ENCODE measurements at places on chromosomes 16 and 17.
A peak's percentile ranks its signal among the peaks of the same experiment; 100 is the strongest.

GRCh38 chr16:53559270-53559951 lies 56.4 kb upstream of the AKTIP start:
- no peak for DNase-seq

DNA sequence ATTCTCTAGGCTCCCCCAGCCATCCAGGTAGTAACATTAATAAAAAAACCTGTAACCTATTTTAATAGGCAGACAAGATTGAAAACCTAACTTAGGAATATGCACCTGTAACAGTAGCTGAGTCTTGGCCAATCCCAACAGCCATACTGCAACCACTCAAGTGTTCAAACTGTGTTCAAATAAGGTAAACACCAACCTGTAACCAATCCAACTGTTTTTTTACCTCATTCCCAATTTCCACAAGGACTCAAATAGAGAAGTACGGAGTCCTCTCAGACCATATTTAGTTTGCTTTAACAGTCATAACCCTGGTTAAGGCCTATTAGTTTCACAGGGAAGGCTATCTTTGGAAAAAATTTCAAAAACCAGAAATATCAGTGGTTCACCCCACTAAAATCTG lies 40.4 kb upstream of the NOS2 start:
- no peak for DNase-seq

- no peak for DNase-seq
Measured at GRCh38 chr17:74882517-74883240, 9.9 kb upstream of the FDXR start.

DNA sequence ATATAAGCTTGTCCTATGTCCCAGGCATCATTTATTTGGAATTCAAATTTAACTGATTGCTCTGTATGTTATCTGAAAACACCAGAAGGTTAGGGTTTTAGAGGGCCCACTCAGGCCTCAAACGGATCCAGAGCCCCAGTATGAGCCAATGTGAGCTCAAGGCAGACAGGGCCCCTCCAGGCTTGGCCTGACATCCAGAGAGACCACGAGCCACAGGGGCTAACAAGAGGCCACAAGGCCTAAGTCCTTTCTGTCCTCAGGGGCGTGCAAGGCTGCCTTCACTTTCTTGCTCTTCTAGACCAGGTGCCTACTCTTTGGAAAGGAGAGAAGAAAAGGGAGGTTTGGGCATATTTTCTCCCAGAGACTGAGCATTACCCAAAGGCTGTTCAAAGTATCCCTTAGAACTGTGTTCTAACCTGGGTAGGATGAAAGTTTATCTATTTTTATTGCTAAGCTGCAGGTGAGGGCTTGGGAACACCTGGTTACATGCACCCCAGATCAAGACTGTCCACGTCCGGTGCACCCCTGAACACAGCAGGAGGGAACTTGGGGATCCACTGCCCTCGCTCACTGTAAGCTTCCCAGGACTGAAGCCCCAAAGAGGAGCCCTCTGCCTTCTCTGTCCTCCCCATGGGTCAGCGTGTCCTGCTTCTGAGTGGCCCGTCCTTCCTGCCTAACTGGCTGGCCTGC lies 1.5 kb upstream of the ENGASE start:
- DNase-seq, result no peak

- no peak for DNase-seq
Measured at GRCh38 chr17:29504711-29505110, 62.1 kb downstream of the ABHD15 start.

DNA sequence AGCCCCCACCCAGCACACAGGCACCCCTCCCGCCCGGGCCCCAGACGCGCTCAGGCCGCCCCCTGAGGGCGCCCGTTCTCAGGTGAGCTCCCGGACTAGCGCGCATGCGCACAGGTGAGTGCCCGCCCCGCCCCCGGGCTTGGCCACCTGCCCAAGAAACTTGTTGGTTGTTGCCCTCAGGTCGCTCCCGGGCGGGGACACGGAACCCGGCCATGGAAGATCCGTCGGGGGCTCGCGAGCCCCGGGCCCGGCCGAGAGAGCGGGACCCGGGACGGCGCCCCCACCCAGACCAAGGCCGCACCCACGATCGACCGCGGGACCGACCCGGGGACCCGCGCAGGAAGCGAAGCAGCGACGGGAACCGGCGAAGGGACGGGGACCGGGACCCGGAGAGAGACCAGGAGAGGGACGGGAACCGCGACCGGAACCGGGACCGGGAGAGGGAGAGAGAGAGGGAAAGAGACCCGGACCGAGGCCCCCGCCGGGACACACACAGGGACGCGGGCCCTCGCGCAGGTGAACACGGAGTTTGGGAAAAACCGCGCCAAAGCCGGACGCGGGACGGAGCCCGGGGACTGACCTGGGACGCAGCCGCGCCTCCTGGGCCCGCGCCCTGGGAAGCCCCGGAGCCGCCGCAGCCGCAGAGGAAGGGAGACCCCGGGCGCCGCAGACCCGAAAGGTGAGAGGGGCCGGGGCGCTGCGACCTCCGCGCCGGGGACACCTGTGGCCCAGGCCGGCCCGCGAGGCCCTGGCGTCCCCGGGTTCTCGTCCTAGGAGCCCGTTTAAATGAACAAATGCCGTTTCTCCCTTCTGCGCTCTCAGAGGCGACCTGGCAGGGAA lies at the start of gene MARVELD3:
TSS of gene MARVELD3 (plus strand) at position 167 of the 840 bp plus-strand sequence. CDS start at position 213, 46 bp downstream.
- peak; percentile 95 for DNase-seq

- DNase-seq, result no peak
Measured at GRCh38 chr16:49543631-49543946, 170.0 kb downstream of the C16orf78 start.

GRCh38 chr17:79413611-79414010 lies 197.2 kb downstream of the RBFOX3 start:
- DNase-seq, result peak; percentile 35

DNA sequence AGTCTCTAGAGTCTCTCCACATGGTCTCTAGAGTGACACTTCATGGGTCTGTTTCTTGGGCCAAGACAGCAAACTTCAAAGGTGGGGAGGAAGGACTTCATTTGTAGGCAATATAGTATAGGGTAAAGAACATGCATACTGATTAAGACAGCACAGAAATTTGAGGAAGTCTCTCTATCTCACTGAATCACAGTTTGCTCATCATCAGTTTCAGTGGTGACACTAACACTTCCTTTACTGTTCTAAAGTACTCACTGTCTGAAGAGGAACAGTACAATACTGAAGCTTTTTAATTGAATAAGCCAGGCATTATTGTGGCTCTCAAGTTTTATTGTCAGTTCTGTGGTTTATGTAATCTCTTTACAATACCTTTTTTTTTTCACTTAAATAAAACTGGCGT lies 656.4 kb upstream of the CDH8 start:
- DNase-seq, result no peak

- DNase-seq, result no peak
Measured at GRCh38 chr17:41754066-41754465, 19.6 kb upstream of the HAP1 start.

GRCh38 chr16:74053826-74054225 lies 242.8 kb upstream of the PSMD7 start:
- DNase-seq, result no peak

GRCh38 chr16:47664653-47665325 lies 203.7 kb downstream of the PHKB start:
- DNase-seq, result no peak

DNA sequence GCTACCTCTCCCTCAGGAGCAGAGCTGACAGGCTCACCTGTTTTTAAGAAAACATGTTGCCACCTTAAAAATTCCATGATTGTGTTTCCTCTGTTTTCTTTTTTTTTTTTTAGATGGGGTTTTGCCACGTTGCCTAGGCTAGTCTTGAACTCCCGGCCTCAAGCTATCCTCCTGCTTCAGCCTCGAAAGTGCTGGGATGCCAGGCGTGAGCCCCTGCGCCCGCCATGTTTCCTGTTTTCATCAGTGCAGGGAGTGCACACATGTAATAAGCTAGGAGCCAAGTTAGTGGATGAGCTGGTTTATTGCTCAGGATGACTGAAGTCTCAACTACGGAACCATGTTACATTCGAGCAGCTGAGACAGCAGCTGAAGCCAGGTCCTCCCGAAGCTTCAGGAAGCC lies 13.6 kb downstream of the MRM3 start:
- DNase-seq, result no peak

- no peak for DNase-seq
Measured at GRCh38 chr16:69131167-69131838, 1.1 kb downstream of the CHTF8 start.

- no peak for DNase-seq
Measured at GRCh38 chr16:9061358-9061813, 30.1 kb upstream of the HAPSTR1 start.

GRCh38 chr16:50310308-50311133 lies 44.2 kb downstream of the ADCY7 start:
- no peak for DNase-seq

DNA sequence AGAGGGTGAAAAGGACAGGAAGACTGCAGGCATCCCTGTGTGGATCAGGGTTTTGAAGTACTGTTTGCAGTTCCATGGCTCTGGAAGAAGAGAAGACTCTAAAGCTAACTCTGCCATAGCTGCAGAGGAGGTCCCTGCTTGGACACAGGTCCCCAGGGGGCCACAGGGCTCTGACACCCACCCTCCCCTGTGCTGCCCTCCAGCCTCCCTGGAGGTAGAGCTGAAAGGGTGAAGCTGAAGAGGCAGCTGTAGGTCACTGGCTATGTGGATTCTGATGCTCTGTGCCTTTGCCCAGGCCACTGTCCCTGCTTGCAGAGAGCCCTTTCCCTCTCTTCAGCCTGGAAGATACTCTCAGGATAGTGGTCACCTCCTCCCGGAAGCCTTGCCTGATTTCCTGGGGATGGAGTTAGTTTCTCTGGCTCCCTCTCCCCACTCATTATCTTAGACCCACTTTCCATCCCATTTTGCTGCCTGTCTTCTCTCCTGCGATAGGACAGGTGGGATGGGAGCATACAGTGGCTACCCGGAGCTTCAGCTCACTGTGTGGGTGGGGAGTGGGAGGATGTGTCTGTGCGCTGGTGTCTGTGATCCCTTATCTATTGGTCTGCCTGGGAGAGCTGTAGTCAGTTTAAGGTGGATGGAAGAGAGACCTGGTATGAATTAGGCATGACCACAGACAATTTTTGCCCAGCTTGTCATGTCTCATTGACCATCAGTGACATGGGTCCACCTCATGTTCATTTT lies 89.8 kb upstream of the TMEM97 start:
- DNase-seq, result no peak

GRCh38 chr16:49458243-49458642 lies 84.6 kb downstream of the C16orf78 start:
- DNase-seq, result no peak

DNA sequence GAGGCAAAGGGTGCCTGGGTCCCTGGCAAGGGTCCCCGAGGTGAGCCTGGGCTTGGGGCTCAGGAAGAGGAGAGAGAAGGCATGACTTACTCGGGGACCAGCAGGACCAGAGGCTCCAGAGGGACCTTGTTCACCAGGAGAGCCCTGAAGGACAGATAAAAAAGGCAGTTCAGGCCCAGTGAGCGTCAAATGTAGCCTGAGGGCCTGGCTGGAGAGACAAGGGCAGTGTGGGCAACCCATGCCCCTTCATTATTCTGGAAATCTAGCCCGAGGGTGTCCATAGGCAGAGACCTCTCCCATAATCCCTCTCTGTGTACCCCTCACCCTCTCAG lies 14.1 kb downstream of the COL1A1 start:
- no peak for DNase-seq

GRCh38 chr16:86545954-86546637 lies 8.9 kb downstream of the MTHFSD start:
- peak; percentile 37 for DNase-seq

DNA sequence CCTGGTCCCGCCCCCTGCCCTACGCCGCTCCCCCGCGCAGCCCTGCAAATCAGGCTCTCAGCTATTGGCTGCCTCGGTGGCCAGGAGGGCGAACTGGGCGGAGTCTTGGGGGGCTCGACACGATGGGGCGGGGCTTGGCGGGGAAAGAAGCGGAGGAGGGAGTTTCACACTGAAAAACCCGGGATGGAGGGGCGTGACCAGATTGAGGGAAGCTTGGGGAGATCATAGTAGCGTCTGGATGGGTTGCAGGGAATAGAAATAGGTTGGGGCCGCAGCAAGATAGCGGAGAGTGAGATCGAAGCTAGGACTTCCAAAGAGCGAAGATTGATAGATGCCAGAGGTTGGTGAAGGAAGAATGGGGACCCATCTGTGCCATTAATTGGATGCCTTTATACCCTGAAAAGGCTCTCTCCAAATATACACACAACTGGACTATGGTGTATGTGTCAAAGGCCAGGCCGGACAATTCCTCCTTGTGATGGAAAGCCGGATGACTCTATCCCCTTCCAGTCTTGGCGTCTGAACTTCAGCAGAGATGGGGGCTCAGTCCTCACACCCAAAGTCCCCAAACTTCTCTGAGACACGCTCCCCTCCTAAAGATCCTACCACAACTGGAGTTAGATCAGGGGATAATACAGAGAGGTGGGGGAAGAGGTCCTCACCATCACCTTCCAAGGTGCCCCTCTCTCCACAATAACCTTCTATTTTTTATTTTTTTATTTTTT lies 376 bp upstream of the STAC2 start:
- peak; percentile 40 for DNase-seq

DNA sequence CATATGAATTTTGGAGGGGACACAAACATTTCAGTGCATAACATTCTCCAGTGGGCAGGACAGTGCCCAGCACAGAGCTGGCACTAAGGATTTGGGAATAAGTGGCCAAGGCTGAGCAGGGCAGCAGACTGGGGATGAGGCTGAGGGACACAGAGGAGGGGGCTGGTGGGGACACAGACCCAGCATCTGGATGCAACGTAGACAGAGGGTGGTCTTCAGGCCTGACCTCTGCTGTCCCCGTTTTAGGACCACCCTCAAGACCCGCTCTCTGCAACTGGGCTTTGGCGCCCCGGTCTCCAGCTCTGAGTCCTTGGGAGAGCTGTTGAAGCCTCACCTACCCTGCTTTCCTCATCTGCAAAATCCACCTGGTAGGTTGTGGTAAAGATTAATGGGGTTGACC lies 3.3 kb upstream of the PRSS33 start:
- DNase-seq, result no peak

DNA sequence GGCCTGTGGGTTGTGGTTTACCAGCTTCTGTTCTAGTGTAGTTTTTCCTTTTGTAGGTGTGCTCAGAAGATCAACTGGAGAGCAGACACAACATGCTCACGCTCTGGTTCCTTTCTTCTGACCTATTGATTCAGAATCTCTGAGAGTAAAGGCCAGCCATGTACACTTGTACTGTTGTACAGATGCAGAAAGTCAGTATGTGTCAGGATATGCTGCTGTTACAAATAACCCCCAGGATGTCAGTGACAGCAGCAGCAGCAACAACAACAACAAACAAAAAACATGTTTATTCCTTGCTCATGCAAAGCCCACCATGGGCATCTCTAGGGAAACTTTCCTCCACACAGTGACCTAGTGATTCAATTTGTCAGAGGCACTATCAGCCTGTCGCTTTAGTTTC lies 154.8 kb upstream of the RBFOX1 start:
- DNase-seq, result no peak

GRCh38 chr17:44965481-44966234 lies 2.4 kb downstream of the C1QL1 start:
- no peak for DNase-seq

DNA sequence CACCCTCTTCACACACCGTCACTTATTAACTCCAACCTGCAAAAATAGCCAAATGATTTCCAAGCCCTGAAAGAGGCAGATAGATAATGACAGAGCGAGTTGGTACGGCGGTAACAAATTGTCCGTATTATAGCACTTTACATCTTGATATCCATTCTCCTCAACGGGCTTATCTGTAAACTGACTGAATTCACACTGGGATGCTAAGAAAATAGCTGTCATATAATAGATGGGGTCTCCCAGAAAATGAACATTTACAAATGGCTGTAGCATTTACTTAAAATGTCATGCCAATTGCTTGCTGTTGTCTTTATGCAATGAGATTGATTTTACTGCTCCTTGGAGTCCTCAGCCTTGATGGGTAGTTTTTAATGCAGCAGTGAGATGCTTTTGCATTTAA lies 225.8 kb upstream of the SDK2 start:
- DNase-seq, result no peak

All from thyroid gland (tissue), 4 donors.